ENCODE measurements at places on chromosomes 5 and 9.
A peak's percentile ranks its signal among the peaks of the same experiment; 100 is the strongest.

GRCh38 chr9:127349483-127350113 is 47.4 kb upstream of the SLC2A8 start:
- no peak for DNase-seq

DNA sequence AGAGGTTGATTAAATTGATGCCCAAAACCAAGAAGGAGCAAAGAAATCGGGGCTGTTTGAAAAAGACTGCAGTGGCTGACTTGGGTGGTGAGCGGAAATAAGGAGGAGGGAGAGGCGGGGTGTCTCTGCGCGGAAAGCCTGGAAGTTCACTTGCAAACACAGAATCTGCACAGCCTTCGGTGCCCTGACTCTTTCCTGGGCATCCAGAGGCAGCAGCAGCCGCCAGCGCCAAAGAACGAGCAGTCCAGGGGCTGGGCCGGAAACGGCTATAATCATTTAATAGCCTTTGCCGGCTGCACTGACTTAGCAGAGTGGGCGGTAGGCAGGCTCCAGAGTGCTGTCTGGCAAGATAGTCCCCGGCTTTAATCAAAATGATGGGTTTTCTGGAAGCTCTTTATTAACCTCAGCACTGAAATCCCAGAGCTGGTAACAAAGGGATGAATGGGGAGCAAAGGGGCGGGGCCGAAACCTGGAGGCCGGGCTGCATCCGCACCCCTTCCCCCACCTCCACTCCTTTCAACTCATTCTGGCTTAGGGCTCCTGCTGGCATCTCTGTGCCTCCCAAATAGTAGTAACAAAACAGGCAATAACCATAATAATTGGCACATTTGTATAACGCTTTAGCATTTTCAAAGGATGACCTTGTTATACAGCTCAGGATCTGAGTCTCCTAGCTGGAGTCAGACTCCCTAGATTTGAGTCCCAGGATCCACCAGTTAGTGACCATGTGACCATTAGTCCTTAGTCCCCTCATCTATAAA is 35.7 kb downstream of the PCDHAC2 start:
- DNase-seq = no peak

- DNase-seq = no peak
Observed at GRCh38 chr5:86546582-86546981, 71.2 kb upstream of the COX7C start.

DNA sequence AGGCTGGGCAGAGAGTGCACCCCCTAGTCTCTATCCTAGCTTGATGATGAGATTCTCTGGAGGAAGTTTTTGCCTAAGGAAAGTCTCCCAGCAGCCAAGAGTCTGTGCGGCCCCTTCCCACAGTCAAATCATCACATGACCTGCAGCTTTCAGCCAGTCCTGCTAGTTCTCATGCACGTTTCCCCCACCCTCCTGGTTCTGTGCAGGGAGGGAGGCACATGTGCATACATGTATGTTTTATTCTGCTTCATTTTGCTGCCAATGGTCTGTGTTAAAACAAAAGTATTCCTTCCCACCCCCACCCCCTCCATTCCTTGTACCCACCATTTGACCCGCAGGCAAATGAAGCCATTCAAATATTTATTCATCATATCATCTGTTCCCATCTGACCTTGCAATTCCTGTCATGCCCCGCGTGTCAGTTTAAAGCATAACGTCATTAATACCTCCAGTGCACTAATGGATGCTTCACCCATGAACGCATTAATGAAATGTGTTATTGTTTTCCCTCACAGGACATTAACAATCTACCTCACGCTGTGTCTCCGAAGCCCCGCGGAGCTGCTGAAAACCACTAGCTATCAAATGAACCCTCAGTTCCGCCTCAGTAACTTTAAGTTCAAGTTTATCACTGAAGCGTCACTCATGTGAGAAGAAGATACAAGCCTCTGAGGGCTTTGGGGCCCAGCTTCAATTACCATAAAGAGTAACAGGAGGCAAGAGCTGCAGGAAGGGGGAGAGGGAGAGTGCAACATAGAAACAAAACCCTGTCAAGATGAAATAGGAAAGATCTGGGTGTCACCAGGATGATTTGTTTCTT is 139.6 kb downstream of the RASEF start:
- no peak for DNase-seq

DNA sequence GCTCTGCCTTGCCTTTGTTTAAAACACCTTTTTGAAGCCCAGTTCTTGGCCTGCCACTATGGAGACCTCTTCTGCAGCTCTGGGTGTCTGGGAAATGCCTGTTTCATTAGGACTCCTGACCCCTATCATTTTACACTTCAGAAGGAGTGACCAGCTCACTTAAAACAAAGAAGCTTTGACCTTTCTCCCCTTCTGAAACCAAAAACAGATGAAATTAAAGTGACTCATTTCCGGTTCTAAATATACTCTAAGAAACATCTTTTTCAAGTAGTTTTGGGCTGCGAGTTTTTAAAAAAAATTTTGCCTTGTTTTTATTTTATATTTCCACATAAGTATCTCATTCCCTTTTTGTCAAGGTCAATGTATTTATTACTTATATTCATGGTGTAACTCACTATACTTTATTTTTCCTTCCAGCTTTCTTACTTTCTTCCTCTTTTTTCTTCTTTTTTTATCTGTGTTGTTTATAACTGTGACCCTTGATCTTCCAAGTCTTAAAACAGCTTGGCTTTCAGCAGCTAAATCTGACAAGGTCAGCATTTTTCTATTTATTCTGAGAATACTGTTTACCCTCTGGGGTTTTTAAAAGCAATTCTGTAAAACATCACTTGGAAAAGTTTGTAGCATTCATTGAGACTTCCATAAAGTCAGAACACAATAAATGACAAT is 672.9 kb downstream of the NR2F1-AS1 start:
- peak; percentile 73 for DNase-seq

DNA sequence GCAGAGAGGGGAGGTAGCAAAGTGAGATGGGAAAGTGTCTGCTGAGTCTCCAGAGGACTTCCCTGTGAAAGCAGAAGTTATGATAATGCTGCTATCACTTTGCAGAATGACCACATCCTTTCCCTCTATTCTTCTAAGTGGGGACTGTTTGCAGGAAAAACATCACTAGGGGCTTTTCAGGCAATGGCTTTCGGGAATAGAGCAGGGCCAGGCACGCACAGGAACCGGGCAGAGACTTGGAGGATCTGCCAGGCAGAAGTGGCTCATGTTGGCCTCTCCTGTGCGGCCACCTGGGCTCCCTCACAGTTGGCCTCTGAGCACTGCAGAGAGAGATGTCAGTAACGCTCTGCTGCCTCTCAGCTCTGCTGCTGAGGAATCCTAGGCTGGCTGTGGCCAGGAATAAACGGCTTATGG is 214.7 kb downstream of the MAST4 start:
- DNase-seq = no peak

GRCh38 chr9:976943-977837 is 735 bp downstream of the DMRT3 start:
- DNase-seq = no peak

DNA sequence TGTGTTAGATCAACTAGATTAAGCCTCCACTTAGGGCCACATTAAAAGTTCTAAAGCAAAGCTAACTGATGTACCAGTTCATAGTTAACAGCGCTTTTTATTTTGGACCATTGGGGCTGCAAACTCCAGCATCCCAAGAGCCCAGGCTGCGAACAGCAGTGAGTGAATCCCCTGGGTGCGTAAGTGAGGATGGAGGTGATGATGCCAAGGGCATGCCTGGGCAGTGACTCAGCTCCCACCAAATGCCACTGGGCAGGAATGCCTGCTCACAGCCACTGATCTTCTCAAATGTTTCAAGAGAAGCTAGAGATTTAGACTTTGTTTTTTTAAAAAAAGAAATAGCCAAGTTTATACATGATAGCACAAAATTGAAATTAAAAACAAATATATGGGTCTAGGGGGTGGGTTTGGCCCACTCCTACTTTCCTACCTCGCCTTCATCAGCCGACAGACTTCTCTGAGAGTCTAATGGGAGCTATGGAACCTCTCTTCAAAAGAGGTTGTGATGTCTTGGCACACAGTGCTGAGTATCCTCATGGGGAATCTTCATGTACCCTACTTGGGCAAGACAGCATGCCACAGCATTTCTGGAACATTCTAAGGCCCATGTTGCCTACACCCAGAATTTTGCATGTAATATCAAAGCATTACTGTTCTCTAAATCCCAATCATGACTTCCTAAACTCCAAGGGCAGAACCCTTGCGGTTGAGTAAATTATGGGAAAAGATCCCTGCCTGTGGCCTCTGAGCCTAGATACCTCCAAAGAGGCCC is 398.1 kb downstream of the EBF1 start:
- peak; percentile 79 for DNase-seq

- DNase-seq = peak; percentile 17
Observed at GRCh38 chr9:20297646-20298084, 324.6 kb downstream of the MLLT3 start.

DNA sequence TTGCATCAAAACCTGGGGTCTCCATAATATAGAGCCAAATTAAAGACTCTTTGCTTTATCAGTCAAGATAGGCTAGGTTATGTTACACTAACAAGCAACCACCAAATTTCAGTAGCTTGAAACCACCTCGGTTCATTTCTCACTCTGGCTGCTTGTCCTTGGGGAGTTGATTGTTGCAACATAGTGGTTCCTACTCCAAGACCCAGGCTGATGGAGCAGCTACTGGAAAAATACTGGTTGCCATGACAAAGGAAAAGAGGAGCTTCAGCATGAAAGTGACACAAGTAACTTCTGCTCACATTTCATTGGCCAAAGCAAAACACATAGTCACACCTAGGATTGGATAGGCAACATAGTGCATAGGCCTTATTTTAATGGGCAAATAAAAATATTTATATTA is 18.5 kb upstream of the RCL1 start:
- DNase-seq = peak; percentile 92
